Stimulated activated CD8-positive, alpha-beta memory T cell treated with anti-CD3 and anti-CD28 coated beads, Interleukin-15, amount 100 ng/mL, for 24 hours (primary cell): ENCODE measurements at places on chromosomes 11 and 22.

DNA sequence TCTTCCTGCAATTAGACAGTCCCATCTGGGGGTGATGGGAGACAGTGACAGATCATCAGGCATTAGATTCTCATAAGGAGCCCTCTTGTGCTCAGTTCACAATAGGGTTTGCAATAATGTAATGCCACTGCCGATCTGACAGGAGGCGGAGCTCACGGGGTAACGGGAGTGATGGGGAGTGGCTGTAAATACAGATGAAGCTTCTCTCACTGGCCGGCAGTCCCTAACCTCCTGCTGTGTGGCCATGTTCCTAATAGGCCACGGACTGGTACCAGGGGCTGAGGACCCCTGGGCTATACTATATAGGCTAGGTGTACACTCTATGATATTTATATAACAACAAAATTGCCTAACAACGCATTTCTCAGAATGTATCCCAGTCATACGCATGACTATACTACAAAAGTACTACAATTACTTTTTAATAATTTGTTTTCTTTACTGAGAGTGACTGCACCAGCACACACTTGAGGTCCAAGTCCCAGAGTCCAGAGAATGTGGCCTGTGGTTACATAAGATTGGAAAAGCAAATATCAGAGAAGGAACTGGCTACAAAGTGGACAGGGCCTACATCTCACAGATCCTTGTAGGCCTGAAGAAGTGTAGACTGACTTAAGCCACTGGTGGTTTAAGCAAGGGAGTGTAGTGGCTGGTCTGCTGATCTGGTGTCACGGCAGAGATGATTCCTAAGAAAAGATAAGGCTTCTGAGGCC is 200.0 kb downstream of the LARGE1 start:
- DNase-seq = no peak

DNA sequence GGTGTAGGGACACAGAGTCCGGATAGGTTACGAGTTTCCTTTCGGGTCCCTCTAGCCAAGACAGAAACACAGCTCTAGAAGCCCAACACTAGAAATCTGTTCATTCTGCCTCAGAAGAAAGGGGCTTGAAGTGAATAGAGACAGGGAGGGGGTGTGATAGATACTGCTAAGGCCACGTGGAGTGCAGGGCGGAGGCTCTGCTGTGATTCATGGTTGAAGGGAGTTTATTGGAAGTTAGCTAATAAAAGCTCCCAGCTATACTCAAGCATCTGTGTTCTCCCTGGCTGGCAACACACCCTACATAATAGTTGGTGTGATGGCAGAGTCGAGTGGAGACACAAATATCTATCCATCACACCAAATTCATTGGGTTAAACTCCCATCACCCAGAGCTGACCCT is 337.4 kb downstream of the CADM1 start:
- no peak for DNase-seq

DNA sequence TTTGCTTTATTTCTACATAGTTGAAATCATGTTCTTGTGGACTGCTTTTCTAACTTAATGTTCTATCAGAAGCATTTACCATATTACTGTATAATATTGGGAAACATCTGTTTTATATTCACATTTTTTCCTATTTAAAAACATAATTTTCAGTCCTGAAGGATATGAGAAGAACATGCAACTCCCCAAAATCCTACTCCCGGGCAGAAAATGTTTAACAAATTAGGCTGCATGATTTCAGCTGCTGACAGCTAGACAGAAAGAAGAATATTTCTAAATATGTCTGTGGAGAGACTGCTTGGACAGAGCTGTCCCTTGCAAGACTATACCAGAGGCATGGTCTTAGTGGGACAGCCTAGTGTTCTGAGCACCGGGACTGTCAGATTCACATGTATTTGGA is 15.7 kb upstream of the AMPD3 start:
- DNase-seq = no peak

DNA sequence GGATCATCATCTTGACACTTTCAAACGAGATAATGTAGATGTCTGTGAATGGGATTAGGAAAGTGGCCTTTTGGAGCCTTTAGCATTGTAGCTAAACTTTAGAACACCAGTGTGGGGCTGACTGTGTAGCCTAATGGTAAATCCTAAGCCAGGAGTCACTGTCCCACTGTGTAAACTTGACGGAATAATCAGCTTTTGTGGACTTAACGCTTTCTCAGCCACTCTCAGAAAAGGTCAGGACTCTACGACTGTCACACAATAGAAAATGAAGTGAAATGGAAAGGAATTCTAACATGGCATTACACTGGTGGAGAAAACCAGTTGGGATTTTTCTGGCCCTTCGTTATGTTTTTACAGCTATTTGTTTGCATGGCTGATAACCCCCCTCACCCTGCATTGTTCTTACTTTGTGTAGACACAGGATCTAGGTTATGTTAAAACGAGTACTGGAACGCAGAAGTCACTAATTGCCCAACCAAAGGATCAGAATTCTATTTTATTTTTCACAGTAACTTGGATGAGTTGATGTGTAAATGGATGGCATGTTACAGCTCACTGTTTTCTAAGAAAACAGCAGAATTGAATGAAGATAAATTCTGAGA is 22.0 kb upstream of the GRAMD1B start:
- no peak for DNase-seq

GRCh38 chr11:93278976-93279375 is 51.6 kb upstream of the DEUP1 start:
- no peak for DNase-seq

- no peak for DNase-seq
Measured at GRCh38 chr22:25555586-25555985, 8.9 kb upstream of the GRK3 start.

DNA sequence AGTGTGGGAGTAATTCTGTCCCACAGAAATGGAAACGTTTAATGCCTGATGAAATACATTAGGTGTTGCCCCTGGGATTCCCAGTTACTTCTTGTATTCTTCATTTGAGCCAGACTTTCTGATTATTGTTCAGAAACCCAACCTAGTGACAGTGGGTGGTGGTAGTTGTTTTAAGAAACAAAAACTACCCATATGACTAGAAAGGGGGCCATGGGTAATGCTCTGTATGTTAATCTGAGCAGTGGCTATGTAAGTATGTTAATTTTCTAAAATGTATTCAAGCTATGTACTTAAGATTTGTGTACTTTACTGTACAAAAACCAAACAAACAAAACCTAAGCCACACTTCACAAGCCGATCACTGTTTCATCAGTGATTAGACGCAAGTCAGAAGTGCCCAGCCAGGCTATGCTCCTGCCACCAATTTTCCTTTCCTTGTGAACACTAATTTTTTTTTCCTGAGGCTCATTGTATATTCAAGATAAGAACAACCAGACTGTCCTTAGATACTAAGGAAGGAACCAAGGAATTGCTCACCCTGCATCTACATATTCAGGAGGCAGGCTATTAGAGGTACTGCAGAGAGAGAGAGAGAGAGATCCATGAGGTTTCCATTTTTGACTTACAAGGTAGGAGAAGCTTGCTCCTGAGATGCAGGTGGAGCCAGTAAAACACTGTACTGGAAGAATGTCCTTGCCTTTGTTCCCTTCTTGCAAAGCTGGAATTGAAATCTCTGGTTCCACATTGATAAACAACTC is 122.7 kb downstream of the DBX1 start:
- DNase-seq = no peak

GRCh38 chr22:46672731-46673130 is 52.5 kb downstream of the GRAMD4 start:
- no peak for DNase-seq

GRCh38 chr22:38494498-38494897 is 11.6 kb downstream of the DDX17 start:
- DNase-seq = no peak

- no peak for DNase-seq
Measured at GRCh38 chr11:24593332-24593731, 96.5 kb downstream of the LUZP2 start.

- DNase-seq = no peak
Measured at GRCh38 chr11:12376259-12377081, 901 bp upstream of the PARVA start.

DNA sequence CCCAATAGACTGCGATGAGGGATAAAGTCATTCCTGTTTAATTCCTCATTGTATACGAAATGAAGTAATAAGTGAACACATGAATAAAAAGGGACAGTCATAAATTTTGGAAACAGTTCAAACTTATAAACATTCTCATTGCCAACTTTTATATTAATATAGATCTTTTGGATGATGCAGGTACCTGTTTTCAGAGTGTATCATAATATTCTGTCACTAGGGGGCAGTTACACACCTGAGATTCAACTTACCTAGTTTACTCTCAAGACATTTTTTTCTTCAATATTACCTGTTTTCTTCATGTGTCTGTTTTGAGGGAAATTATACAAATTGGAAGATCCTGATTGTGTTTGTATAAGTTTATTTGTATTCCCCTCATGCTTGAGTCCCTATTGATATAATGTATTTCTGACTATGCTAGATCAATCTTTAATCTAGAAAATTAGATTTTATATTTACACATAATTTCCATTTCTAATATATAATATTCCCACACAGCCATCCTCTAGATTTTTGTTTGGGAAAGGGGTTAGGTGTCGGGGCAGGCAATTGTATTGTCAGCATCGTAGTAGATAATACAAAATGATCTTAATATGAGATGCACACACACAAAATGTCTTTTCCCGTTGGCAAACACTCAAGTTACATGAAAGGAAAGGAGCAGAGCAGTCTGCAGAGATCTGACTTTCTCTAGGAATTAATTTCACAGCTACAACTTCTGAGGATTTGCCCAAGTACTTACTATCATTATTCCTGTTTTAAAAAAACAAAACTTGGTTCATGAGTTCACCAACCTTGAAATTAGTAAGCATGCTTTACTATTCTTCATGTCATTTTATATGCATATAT is 18.4 kb downstream of the FDX1 start:
- no peak for DNase-seq

GRCh38 chr22:34966980-34967565 is 98.9 kb upstream of the ISX start:
- DNase-seq = no peak

GRCh38 chr11:132658696-132659095 is 873.6 kb downstream of the OPCML start:
- DNase-seq = no peak

- no peak for DNase-seq
Measured at GRCh38 chr22:19109198-19110063, 12.8 kb downstream of the DGCR2 start.

- DNase-seq = no peak
Measured at GRCh38 chr11:17934194-17934593, 78.7 kb downstream of the SERGEF start.

- no peak for DNase-seq
Measured at GRCh38 chr11:28674433-28675103, 566.4 kb downstream of the METTL15 start.

- DNase-seq = no peak
Measured at GRCh38 chr22:46547179-46547882, 9.9 kb upstream of the CELSR1 start.

DNA sequence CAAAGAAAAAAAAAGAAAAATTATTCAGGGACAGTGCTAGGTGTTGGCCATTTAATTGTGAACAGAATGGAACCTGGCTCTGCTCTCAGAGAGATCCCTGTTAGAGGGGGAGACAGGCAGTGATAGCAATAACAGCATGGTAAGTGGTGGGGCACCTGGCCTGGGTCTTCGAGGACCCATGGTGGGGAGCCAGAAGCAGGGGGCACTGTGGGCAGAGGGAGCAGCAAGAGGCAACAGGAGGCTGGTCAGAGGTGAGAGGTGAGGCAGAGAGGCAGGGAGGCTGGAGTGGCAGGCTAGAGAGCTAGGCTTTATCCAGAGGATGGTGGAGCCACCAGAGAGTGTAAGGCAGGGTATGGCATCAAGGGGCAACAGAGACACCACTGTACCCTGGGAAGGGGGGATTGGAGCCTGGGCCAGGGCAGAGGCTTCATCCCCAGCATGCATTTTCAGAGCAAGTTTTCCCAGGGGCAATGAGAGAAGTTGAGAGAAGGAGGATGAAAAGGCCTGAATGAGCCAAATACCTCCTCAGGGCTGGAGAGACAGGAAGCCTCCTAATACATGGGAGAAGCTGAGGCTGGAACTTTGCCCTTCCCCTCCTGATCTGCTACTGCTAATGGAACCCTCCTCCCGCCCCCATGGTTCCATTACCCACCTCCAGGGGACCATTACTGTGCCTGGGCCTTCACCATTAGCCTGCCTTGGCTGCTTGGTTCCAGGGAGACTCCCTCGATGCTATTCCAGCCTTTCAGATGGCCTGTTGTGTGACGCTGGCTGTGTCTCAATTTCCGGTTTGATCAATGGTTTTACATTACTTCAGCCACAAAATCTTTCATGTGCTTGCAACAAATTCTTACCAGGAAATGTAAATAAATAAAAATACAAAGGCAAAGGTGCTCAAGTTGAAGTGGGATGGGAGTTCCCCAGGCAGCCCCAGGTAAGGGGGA is 2.6 kb upstream of the P2RY2 start:
- DNase-seq = no peak

DNA sequence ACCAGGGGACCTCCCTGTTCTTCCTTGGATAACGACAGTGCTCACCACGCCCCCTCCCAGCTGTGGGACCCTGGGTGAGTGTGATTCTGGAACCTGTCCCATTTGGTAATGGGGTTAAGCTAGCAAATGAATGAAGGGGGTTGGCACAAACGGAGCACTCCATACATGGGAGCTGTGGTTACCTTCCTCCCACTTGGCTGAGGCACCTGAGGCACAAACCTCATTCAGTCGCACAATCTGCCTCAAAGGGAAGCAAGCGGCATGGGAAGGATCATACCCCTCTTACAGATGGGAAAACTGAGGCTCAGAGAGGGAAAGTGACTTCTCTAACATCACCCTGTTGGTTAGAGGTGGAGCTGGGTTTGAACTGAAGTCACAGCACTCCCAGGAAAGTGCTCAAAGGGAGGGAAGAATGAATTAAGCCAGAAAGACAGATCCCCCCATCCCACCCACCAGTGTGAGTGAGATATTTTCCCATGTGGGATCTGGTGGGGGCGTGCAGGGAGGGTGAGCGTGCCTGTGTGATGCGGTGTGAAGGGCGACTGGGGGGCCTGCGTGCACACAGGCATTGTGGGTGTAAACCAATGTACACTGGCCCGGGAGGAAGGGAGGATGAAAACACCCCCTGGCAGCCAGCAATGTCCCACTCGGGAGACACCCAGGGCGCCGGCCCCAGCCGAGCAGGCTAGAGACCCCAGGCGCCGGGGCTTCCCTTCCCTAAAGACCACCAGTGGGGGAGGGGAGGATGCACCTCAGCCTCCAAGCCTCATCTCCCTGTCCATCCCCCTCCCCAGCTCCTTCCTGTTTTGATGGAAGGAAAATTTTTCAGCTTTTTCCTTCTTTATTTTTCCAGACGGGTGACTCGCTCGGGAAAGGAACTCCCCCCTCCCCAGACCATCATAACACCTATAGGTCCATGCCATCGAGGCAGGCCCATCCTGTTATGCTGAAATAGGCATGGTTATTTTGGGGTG is 8.0 kb upstream of the PDGFB start:
- no peak for DNase-seq

GRCh38 chr11:110249766-110250165 is 46.6 kb downstream of the RDX start:
- DNase-seq = no peak

DNA sequence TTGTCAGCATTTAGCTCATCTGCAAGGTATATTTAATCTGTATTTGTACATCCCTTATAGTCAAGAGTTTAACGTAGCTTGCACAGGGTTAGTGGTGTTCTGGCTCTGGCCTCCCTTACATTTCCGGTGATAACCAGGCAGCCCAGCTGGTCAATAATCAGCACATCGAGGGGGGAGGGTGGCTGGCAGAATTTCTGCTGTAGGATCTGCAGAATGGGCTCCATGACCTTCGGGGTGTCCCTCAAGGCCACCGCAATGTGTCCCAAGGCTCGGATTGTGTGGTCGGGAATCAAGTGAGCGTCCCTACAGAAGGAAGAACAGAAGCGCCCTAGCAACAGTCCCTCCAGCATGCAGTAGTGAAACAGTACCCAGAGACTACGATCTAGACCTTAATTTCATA is 25.1 kb downstream of the SERPIND1 start:
- no peak for DNase-seq
